A673 (cell line): ENCODE measurements at places on chromosomes 13 and 19.

DNA sequence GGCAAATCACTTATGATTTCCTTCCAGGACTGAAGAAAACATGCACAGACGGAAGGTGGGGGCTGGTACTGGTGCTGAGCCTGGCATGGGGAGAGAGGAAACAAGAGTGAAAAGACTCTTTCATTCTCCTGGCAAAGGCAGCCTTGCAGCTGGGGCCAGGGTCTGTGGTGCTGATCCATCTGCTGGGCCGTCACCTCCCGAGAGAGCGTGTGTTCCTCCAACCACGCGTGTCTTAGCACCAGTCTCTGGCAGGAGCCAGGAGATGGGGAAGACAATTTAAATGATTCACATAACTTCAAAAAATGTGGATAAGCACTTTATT is 23.9 kb upstream of the SPART start:
- no peak for DNase-seq

GRCh38 chr13:96898646-96899254 is 95.5 kb downstream of the OXGR1 start:
- DNase-seq: no peak

DNA sequence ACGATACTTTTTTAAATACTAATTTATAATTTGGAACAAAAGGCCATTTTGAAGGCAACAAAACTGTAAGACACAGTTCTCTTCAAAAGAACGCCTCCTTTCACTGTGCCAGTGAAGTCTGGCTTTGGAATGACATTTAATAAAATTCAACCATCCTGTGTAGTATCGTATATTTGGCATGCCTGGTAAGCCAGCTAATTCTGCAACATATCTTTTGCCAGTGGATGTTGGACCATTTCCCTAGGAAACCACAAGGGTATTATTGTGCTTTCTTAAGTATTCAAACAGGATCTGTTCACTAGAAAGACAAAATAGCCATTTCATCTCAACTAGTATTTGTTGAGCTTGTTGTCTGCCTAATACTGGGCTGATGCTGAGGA is 111.6 kb downstream of the RGCC start:
- no peak for DNase-seq

DNA sequence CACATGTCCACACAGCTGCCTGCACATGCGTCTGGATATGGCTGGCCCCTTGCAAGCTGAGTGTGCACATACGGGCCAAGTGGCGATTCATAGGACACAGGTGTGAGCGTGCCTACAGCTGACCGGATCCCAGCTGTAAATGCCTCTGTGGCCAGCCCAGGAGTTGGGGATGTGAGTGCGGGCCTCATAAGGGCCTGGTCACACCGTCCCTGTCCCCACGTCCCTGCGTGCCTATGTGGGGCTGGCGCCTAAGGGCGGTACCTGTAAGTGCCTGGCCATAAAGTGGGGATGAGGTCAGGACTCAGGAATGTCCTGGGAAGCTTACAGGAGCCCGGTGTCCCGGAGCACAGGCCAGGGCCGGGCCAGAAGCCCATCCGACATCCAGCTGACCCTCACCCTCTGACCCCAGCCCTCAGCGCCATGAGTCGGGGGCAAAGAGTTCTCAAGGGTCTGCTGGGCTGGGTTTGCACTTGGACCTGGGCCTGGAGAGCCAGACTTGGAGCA is 1.3 kb upstream of the ARHGAP45 start:
- DNase-seq: no peak

- no peak for DNase-seq
These were observed 789.6 kb upstream of the PCDH20 start for GRCh38 chr13:62205273-62205672.

DNA sequence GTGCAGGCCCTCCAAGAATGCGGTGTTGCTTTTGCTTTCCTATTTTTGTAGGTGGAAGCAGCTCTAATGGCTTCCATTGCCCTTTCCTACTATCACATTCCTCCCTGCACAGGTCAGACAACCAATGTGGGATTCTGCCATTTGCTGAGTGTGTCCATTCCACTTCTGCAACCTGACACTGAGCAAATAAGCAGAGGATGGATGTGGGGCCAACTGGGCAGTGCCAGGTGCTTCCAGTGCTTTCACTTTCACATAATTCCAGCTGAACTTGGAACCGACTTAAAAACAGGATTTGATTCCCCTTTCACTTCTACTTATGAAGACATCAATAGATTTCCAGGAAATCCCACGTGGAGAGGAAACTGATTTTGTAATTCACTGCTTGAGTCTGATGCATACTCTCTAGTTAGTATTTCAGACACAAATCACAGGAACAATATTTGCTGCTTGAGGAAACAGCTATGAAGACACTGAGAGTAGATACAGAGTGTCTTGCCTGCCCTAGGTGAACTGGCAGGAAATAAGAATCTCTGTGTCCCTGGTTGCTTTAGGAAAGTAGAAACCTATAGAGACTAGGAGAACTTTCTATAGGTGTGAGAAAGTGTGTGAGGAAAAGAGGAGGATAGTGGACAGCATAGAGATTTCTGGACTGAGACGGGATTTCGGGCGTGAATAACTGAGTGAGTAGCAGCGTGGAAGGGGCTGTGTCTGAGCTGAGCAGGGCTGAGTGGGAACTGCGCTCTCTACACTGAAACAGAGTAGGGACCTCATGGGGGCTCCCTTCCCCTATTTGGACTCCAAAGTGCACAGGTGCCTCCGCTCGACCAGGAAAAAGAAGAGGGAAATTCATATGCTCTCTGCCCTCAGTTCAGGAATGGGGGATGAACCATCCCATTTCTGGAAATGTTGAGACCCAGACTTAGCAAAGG is 22.5 kb downstream of the LGALS16 start:
- DNase-seq: no peak

DNA sequence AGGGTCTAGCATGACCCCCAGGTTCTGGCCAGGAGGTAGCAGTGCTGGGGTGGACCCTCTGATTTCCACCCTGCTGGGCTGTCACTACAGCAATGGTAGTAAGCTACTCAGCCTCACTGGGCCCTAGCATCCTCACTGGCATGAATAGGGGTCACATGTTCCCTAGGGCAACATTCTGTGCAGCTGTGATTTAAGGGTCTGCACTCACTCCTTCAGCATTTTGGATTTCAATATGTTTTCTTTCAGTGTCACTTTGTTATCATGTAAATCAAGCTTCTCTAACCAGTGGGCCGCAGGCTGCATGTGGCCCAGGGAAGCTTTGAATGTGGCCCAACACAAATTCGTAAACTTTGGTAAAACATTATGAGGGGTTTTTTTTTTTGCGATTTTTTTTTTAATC is 57.8 kb downstream of the SPATA13 start:
- DNase-seq: no peak

DNA sequence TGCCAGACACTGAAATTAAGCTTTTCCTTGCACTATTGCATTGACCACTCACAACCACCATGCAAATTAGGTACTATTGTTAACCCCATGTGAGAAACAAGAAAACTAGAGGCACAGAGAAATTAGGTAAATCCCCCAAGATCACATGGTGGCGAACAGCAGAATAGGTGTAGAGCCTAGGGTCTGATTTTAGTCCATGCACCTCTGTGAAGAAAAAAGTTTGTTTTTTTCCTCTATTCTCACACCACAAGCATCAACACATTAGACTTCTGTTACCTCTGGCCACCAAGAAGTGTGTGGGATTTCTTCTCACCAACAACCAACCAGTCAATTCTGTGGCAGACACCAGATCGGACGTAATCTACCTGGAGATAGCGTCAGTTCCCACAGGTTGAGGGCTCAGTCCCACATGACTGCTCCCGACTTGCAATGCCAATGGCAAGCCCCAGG is 391.9 kb downstream of the COG6 start:
- DNase-seq: no peak

GRCh38 chr13:35365883-35366282 is 110.6 kb downstream of the MAB21L1 start:
- DNase-seq: no peak

GRCh38 chr19:39110263-39110967 is 15.2 kb upstream of the PAK4 start:
- DNase-seq: peak; percentile 60

- DNase-seq: no peak
These were observed 50.1 kb upstream of the SPACA7 start for GRCh38 chr13:112325920-112326645.

- DNase-seq: no peak
These were observed 44.5 kb downstream of the RUBCNL start for GRCh38 chr13:46342538-46342937.

GRCh38 chr19:12705654-12706331 is 9.4 kb upstream of the FBXW9 start:
- DNase-seq: no peak

- no peak for DNase-seq
These were observed 145.8 kb downstream of the KDM4B start for GRCh38 chr19:5114727-5115126.

DNA sequence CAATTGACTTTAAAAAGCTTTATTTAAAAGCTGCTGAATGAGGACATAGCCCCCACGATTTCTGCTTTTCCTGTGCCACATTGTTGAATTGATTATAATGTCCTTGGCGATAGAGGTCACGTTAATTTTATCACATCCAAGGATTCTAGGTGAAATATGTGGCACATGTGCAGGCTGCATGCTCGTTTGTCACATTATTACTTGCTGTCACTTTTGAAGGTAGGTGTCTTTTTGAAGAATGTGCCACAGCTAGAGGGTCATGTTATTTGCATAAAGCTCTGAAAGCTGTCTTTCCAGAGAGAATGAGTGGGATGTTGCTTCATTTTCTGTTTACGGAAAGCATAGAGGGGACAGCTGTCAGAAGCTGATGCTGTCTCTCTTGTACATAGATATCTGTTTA is 927.6 kb upstream of the ATXN8OS start:
- no peak for DNase-seq

- no peak for DNase-seq
These were observed at the start of gene RINL for GRCh38 chr19:38877781-38878574. Gene RINL, minus strand, starts transcription at chr19:38878275. Its CDS starts 1,533 bp downstream, at chr19:38876742.

DNA sequence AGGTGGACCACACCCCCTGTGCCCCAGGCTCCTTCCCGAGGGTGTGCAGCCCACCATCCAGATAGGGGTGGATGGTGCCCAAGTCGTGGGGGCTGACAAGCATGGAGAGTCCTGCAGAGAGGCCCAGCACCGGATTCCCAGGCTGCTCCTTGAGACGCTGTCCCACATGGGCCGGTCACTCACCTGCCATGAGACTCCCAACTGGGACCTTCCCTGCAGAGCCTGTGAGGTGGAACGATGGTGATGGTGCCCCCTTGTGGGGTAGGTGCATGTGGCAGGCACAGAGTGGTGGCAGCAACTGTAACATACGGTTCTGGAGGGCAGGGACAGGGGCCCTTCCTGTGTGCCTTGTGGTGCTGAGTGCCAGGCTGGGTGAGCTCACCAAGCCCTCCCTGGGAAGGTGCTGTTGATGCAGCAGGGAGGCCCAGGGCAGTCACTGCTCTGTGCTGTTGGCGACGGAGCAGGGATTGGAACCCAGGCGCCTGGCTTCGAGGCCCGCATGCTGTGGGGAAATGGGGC is 33.1 kb downstream of the PPP1R37 start:
- DNase-seq: peak; percentile 58

DNA sequence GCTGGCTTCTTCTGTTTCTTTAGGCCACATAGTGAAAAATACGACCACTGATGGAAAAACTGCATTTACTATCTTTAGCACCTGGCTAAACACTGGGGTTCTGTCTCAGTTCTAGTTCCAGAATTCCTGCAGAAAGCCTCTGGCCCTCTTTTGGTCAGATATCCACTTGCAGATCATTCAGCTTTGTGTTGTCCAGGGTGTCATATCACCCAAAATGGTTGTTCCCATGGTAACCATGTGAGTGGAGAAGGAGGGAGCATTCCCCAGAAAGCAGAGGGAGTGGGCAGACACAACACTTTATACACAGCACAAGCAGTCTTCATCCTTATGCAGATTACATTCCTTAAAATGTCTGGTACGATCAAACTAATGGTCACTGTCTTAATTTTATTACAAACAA is 73.5 kb downstream of the CAB39L start:
- no peak for DNase-seq
